Stimulated activated CD8-positive, alpha-beta memory T cell treated with anti-CD3 and anti-CD28 coated beads, Interleukin-7, amount 100 ng/mL, for 24 hours (primary cell): ENCODE measurements at places on chromosomes 6 and 20.

DNA sequence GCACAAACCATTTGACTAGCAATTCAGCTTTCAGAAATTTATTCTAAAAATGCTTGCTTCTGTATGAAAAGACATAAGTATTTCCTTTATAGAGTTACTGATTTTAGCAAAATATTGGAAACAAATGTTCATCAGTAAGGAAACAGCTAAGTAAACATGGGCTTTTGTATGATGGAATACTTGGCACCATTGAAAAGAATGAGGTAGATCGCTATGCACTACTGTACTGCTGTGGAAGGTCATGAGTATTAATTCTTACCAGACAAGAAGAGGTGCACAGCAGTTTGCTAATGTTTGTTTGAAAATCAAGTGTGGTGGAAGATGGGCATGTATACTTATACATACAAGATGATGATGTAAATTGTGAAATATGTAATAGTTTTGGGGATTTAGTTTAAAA lies 73.0 kb downstream of the FARS2 start:
- DNase-seq = no peak

GRCh38 chr6:52317841-52318581 lies 33.5 kb upstream of the MCM3 start:
- no peak for DNase-seq

DNA sequence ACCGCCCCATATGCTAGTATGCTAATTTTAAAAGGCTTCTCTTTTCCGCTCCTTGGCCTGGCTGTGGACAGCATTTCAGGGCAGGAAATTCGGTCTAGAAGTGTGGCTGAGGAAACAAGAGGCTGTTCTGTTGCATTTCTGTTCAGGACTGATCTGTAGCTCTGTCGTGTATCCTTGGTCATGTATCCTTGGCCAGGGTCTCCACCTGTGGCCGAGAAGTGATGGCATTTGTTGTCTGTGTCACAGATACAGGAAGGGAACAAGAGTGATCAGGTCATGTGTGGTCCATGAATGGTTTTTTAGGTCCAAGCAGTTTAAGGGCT lies 300.5 kb upstream of the SUPT3H start:
- DNase-seq = no peak

- DNase-seq = no peak
These were observed 27.9 kb upstream of the TBC1D7 start for GRCh38 chr6:13355999-13356785.

DNA sequence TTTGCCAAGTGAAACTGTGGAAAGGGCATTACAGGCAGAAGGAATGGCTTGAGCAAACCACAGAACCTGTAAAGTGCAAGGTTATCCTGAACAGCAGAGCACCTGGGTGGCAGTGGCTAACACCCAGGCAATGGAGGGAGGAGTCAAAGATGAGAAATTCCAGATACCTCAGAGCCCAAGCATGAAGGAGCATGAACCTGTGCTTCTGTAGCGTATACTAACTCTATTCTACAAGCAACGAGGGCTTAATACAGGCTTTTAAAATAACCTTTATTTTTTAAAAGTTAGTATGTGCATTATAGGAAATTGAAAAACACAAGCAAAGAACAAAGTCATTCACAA lies 77.0 kb downstream of the CNBD2 start:
- DNase-seq = no peak

- DNase-seq = no peak
These were observed 101.1 kb downstream of the LY86 start for GRCh38 chr6:6689400-6690143.

GRCh38 chr6:38193481-38194281 lies 374.2 kb downstream of the ZFAND3 start:
- DNase-seq = no peak

- no peak for DNase-seq
These were observed 76.8 kb upstream of the FOXP4 start for GRCh38 chr6:41469156-41470028.

DNA sequence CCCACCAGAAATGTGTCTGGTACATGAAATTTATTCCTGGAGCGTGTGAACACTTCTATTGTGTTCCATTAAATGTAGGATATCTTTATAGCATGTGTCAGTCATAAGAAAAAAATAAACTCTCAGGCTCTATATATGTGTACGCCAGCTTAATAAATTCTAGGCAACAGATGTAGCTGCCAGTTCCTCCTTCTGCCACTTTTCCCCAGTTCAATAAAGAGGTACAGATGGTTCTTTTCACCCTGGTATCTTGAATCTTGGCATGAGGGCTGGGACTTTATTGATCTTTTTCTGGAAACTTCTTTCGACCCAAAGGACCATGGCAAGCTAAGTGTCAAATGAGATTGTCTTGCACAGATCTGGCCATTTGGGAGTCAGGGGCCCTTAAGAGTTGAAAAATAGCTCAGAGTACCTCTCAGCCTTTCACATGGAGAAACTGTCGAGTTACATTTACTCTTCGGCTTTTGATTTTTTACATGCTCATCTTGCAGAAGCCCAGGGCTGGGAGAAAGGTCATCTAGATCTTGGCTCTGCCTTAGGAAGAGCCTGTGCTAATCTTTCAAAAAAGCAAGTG lies 240.9 kb downstream of the DOK5 start:
- DNase-seq = no peak

GRCh38 chr6:49839162-49839561 lies 27.2 kb downstream of the CRISP1 start:
- no peak for DNase-seq

GRCh38 chr20:25459916-25460535 lies 52.6 kb downstream of the GINS1 start:
- no peak for DNase-seq

DNA sequence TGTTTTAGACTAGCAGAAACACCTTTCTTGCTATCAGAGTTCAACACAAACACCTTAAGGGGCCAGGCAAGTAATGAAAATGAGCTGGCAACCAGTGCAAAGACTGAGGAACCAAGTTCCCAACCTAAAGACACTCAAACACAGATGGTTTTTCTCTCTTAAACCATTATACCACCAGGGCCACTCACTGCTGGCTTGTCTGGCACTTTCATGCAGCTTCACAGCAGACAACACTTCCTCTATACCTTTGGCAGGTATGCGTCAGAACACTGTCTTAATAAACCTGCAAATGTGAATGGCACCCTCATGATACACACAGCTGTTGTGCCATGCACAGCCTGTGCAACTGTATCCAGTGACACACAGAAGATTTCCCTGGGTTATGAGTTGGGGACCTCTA lies 41.6 kb downstream of the NFATC2 start:
- DNase-seq = no peak

DNA sequence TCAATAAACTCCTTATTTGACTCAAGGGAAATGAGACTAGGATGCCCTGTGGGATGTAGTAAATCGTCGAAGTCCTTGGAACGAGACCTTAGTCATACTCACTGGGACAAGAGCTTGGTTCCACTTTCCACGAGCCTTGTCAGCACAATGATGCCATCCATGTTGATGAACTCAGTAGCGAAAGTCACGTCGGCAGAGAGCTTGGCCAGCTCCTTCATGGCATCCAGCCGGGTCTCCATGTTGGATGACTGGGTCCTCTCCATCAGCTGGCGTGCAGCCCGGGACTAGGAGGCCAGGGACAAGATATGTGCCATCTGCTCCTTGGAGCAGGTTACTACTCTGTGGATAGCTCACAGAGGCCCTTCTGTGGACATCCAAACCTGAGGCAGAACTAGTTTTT lies 17.5 kb downstream of the ELMO2 start:
- DNase-seq = no peak

DNA sequence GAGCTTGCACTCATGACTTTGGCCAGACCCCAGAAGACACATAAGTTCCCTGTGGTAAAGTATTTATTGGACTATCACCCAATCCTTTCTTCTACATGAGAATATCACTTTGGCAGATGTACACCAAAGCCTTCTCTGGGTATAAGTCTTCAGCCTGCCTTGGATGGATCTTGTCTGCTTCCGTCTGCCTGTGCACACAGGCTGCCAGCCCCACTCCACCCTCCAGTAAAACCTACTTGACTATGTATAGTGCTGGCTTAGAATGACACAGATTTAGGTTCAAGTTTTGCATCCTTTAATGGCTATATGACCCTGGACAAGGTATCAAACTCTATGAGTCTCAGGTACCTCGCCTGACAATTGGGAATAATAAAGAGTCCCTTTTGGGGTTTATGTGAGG lies 63.4 kb downstream of the BACH2 start:
- DNase-seq = no peak

DNA sequence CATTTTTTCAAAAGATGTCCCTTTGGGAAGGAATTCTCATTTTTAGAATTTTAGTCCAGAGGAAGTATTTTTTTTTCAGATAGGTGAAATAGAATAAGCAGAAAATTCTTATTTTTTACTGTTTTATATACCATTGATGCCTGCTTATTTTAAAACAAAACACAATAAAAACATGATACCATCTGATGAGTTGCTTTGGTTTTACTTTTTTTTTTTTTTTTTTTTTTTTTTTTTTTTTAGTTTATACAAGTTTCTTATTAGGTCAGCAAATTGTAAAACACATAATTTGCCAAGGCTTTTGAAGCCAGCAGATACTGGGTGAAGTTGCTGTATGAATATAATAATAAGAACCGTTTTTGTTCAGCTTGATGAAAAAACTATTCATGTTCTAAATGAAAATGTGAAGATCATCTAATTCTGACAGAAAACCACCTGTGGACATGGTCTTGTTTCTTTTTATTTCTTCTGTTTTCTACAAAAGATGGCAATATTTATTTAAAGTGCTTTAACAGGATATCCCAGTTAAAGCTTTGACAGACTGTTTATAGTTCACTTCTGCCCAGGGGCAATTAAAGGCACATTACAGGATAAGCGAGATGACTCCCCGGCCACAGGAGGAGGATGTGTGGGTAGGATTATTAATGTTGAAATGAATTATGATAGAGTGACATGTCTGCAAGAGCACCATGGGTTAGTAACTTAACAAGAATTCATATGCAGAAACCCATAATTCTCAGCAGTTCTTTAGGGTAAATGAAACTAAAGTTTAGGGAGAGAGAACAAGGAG lies 31.1 kb downstream of the MYB start:
- no peak for DNase-seq

DNA sequence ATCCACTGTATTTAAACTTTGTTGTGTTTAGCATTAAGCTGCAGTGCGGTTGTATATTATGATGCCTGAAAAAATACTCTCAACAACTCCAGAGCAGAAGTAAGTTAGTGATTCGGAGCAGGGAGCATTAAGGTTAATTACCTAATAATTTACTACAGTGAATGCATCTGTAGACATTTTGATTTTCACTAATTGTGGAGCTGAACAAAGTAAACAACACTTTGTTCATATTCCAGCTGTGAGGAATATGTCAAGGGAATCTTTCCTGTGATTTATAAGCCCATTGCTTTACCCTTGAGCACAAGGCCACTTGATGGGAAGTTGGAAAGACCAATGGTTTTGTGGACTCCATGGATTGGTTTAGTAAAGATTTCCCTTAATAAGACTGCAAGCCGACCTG lies 77.1 kb downstream of the CBLN4 start:
- no peak for DNase-seq

DNA sequence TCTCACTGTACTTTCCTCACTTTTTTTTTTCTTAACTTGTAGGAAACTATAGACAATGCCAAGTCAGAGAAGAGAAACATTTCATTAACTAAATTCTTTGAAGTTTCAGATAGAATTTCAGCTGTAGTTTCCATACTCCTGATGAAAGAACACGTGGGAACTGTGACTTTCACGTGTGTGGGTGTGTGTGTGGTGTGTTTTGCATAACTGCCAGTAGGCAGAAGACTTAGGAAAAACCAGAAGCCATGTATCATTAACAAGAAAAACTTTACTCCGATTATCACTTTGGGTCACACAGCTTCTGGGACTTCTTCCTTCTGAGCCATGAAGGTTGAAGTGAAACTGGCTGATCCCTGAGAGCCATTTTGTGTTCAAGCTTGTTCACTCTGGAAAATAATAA lies 483.3 kb downstream of the TFAP2B start:
- no peak for DNase-seq

DNA sequence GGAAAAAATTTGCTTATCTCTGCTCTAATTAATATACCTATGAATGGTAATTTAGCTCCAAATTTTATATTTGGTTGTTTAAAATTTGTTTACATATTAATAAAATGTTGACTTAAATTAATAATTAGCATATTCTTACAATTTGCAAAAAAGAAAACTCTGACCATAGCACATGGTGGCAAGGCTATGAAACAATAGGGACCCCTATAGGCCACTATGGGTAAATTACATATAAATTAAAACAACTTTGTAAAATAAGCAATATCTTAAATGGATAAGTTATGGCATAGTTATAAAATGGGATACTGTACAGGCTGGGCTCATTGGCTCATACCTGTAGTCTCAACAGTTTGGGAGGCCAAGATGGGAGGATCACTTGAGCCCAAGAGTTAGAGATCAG lies 76.0 kb downstream of the MKKS start:
- no peak for DNase-seq

DNA sequence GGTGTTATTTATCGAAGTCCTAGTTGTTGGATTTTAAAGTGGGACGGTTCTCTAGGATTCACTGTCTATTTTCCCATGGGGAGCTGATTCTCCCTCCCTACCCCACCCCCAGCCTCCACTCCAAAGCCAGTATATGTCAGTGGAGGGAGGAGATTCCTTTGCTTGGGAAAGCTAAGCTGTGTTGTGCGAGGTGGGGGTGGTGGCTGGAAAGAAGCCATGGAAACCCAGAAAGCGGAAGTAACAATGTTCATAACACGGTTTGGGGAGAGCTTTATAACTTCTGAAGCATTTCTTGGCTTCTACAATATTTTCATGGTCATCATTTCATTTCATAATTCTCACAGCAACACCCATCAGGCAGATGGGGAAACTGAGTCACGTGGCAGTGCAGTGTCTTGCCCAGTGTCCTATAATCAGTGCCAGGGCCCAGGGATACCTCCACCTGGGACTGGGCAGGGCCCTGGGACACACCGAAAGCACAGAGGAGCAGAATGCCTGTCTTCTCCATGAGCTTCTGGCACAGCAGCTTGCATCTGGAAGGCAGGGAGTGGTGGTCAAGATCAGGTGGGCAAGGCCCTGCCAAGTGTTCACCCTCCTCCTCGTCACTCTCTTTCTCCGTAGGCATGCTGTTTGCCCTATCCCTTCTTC lies 4.5 kb downstream of the SUN5 start:
- DNase-seq = no peak

- DNase-seq = no peak
These were observed 191.3 kb downstream of the ESR1 start for GRCh38 chr6:151998784-151999183.

DNA sequence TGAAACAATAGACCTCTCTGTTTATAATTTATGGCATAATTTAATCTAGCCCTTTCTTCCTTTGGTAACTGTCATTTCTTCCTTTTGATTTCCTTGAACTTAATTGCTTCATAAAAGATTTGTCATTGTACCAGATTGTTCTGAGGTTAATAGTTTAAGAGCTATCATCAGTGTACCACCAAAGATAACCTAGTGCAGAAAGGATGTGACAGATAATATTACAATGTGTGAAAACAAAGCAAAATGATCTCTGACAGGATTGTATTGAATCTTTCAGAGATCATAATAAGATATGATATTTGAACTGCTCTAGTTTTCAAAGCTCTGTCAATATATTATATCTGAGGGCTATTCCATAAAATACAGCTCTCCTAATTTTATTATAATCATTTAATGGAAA lies 132.1 kb upstream of the PTCHD4 start:
- no peak for DNase-seq

- DNase-seq = no peak
These were observed 14.6 kb downstream of the GATA5 start for GRCh38 chr20:62461157-62461556.
